ENCODE measurements at places on chromosomes 7 and 10. TPM values are rescaled to one million over a fixed set of nuclear protein-coding genes. Genes with fewer than 3 reads are reported as not detected.

Gene SEC31B
- 2.0 TPM for total RNA-seq

Gene ELOVL3
- total RNA-seq, result not detected

Gene FAM237B
- total RNA-seq, result not detected

Gene HOXA7
- total RNA-seq, result 1.9 TPM

Gene MIOS
- 50.5 TPM for total RNA-seq

Gene FAM25A
- not detected for total RNA-seq

Gene CUX1
- 16.2 TPM for total RNA-seq

Gene ADAM12
- total RNA-seq, result 0.91 TPM

Gene CALCR
- not detected for total RNA-seq

Gene SHH
- not detected for total RNA-seq

Gene CDK1
- total RNA-seq, result 88.8 TPM

Gene HOXA5
- 4.2 TPM for total RNA-seq

Gene HMX2
- total RNA-seq, result not detected

Gene DNAH11
- total RNA-seq, result 3.0 TPM

Gene MNX1
- not detected for total RNA-seq

Gene EIF5AL1
- 0.65 TPM for total RNA-seq

Gene OPALIN
- not detected for total RNA-seq

Gene MRLN
- not detected for total RNA-seq

Gene AEBP1
- total RNA-seq, result 4.7 TPM
